Activated naive CD4-positive, alpha-beta T cell treated with anti-CD3 and anti-CD28 coated beads, Interleukin-2, amount 10 ng/mL, durations not matched to agents 7 days and 5 days (primary cell): ENCODE measurements at places on chromosomes 2 and 18.

DNA sequence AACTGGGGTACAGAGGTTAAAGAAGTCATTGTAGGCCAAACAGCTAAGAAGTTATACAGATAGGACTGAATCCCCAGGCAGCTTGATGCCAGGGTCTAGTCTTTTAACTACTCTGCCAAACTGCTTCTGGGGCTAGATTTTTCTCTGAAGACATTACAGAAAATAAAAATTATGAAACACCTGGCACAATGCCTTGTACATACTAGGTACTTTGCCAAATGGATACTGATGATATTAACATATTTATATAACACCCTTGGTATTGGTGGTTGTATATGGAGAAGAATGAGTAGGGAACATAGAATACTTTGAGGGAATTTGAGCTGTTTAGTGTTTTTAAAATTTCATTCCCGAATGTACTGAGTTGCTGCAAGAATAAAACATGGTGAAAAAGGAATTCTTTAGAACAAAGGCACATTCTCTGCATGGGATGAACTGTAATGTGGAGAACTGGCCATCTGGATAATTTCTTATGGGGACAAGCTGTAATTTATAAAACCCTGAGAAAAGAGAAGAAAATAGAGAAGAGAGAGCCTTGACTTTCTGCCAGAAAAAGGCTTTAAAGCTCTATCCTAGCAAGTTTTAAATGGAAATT, 210.9 kb upstream of the TMEM200C start:
- no peak for DNase-seq

DNA sequence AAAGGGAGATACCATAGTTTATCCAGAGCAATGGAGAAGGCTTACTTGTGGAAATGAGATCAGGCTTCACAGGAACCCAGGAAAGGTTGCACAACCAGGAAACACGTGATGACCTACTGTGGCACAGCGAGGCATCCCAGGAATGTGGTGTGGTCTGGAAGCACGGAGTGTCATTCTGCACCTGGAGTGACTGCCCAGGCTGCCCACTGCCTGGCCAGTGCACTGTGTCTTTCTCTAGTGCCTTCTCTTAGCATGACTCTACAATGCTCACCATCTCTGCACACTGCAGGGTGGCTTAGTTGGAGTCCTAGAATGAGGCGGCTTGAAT, 48.9 kb downstream of the CHST9 start:
- no peak for DNase-seq

GRCh38 chr2:168649105-168649504, 153.3 kb upstream of the NOSTRIN start:
- no peak for DNase-seq

- DNase-seq: no peak
Measured at GRCh38 chr2:240372101-240372500, 63.4 kb upstream of the GPC1 start.

DNA sequence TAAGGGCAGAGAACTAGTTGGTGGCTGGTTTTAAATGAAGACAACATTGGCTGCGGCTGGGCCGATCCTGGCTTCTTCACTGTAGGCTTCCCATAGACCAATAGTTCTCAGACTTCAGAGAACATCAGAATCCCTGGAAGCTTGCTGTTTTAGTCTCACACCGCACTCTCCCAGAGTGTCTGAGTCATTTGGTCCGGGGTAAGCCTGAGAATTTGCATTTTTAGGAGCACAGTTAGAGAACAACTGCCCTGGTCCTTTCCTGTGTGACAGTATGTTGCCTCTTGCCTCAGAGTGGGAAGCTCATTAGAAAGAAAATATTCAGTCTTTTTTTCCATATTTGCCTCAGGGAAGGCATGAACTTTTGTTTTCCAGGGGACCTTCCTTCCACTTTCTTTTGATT, 137.1 kb upstream of the GAREM1 start:
- no peak for DNase-seq

DNA sequence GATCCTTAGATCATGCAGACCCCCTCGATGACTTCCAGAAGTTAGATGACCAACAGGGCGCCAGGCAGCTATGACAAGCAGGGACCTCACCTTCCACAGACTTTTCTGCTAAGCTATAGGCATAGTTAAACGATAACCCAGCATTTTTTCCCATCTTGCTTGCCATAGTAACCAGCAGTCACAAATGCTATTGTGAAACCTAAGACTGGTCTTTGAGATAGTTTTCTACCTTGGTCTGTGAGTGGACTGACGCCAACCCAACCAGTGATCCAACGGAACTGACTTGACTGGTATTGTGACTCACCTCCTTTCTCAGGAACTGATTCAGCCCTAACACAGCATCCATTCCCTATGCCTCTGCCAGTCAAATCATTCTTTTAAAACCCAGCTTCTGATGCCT, 361.2 kb downstream of the LRRTM4 start:
- DNase-seq: no peak

GRCh38 chr2:106546391-106546990, 59.3 kb downstream of the CD8B2 start:
- no peak for DNase-seq

DNA sequence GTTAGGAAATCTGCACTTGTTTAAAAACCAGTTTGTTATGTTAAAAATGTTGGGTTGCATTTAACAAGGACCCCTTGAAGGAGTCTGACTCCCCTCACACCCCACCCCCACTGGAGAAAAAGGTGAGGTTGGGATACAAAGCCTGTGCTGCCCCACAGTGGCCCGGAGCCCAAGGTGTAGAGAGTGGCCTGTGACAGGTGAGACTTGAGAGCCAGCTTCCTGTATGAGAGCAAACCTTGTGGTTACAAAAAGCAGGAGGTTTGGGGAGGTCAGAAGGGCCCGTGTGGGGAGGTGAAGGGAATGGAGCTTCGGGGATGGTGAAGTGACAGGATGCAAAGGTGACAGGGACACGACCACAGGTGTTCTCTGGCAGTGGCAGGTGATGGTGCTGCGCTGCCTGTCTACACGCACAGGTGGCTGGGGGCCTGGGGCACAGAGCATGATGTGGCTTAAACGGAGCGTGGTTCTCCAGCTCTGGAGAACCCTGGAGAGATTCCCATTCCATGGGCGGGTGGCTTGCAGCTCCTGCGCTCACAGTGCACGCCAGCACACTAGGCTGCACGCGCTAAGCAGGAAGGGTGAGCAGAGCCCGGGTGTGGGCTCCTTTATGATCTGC, 29.0 kb downstream of the IMPA2 start:
- no peak for DNase-seq

- no peak for DNase-seq
Measured at GRCh38 chr2:4356109-4356508, 652.7 kb downstream of the DCDC2C start.

- DNase-seq: no peak
Measured at GRCh38 chr18:74742573-74743243, 145.0 kb downstream of the ZNF407 start.

- no peak for DNase-seq
Measured at GRCh38 chr2:23994567-23994966, 15.3 kb upstream of the MFSD2B start.

DNA sequence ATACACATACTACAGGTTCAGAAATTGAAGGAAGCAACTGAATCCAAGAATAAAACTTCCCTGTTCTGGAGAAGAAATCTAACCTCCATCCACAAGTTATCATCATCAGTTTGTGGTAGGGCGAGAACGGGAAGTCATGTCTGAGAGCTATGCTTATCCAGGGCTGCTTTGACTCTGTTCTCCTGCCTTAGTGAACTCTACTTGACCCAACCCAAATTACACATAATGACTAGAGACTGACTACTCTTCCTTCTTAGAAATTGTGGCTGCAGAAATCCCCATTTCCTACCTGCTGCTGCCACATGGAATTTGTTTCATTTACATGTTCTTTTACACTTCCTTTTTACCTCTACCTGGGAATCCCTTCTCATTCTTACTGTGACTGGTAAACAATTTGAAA, 1102.6 kb upstream of the PIK3C3 start:
- DNase-seq: no peak

- no peak for DNase-seq
Measured at GRCh38 chr2:71647356-71647755, 194.0 kb downstream of the DYSF start.

DNA sequence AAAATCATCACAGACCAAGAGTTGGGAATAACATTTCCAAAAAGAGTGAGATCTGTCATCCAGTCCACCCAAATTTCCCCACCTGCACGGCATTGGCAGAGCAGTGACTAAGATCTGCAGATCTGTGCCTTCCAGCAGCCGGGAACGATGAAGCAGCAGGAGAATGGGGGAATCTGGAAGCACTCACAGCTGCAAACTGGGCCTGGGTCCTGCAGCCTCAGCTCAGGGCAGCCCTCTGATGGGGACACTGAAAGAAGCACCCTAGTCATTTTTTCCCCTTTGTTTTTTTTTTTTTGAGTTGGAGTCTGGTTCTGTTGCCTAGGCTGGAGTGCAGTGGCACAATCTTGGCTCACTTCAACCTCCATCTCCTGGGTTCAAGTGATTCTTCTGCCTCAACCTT, 4.4 kb upstream of the SAG start:
- no peak for DNase-seq

DNA sequence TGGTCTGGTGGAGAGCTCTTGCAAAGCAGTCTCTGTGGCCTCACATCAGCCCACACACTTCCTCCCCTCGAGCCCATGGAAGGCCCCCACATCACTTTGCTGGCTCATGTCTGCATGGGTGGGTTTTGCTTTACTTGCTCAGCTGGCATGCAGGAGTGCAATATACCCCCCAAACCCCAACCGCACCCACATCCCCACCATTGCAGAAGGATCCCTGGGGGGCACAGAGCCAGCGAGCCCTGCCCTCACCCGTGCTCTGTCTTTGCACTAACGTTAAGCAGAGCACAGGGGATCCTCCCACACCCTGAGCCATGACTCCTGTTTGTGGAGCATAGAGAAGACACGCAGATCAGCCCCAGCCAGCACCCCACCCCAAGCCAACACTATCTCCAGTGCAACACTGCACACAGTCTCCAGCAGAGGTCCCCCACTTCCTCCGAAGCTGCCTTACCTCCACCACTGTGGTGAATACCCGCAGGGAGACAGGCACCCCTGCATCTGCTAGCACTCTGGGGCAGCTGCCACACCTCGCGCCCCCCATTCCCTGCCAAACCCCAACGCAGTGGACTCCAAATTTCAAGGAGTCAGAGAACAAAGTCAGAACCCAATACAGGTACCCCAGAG, 177.8 kb upstream of the RGPD4 start:
- DNase-seq: no peak

DNA sequence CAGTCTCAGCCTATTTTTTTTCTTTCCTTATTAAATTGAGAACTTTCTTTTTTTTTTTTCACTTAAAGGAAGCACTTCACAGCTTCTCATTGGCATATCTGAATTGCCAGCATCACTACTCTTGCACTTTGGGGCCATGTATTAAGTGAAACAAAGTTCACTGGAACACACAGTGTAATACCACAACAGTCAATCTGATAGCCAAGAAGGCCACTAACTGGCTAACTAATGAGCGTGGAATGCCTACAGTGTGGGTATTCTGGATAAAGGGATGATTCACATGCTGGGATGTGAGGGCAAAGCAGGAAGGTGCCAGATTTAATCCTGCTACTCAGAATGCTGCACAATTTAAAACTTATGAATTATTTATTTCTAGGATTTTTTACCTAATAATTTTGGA, 11.7 kb upstream of the C18orf63 start:
- DNase-seq: no peak

GRCh38 chr2:12495247-12495868, 221.4 kb upstream of the TRIB2 start:
- DNase-seq: no peak

- DNase-seq: no peak
Measured at GRCh38 chr2:123916531-123916930, 108.6 kb upstream of the CNTNAP5 start.

DNA sequence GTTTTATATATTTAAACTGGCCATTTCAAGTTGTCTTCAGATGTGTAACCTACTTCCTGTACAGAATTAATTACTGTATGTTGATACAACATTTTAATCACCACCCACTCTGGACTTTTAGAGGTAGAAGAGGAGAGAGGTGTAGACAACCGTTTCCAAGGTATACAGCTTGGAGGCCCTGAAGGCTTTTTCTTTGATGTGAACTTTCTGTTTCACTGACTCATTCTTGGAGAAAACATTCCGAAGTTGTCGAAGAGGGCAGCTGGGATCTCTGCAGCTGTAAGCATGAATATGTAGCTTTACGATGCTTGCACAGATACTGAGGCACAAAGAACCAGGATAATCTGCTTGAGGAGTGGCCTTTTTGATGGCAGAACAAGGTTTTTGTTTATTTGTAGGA, 137.0 kb downstream of the NCKAP5 start:
- no peak for DNase-seq

DNA sequence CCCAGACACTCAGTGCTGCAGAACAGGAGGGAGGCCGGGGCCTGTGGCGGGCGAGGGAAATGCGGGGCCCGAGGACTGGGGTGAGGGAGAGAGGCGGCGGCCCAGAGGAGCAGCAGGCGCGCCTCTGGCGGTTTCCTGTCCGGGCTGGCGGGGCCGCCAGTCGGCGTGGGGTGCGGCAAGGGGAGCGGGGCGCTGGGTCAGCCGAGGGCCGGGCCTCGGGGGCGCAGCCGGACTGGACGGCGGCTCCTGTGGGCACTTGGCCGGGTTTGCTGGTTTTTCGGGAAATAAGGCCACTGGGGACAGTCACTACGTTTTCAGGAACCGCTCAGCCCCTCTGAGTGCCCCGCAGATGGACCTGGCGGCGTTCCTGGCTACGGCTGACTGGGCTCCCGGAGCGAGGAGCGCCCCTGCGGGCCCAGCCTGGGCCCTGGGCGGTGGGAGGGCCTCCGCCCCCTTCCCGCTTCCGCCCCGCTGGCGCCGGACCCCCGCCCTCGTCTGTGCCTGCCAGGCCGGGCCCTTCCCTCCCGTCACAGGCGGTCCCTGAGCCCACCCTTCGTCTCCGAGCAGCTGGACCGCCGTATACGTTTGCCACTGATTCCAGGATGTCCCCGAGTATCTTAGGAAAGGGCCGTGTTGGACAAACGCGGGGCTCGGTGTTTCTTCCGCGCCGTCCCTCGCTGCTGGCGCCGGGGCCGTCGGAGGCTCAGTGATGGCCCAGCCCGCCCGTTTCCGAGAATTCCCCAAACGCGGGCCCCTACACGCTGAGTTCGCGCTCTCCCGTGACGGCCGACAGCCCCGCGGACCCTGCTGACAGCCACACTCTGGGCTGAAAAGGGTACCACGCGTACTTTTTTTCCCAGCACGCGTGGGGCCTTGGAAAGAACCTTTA, 84.6 kb downstream of the FAM210A start:
- no peak for DNase-seq

DNA sequence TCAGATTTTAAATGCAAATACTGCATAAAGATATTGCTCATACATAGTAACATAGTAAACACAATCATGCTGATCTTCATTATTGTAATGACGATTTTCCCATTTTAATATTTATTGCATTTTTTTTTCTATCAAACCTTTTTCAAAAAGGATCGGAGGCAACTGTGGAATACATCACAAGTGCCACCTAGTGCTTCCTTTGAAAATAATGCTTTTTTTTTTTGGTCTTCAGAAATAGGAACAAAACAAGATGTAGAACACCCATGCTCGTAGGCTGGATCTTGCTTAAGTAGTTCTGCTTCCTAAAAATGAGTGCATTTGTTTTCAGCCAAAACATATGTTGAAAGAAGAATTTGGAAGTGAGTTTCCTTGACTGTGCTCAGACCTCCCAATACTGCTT, 35.7 kb upstream of the GPR155 start:
- no peak for DNase-seq
